ENCODE measurements at places on chromosomes 16 and 17. TPM values are rescaled to one million over a fixed set of nuclear protein-coding genes. Genes with fewer than 3 reads are reported as not detected.

The SLC4A1 gene
- not detected for total RNA-seq

The KRT40 gene
- total RNA-seq, result not detected

The MPP2 gene
- total RNA-seq, result 2.1 TPM

The RNF112 gene
- 2.1 TPM for total RNA-seq

The HLF gene
- total RNA-seq, result 0.33 TPM

The EVI2B gene
- total RNA-seq, result not detected

The CCL4L2 gene
- not detected for total RNA-seq

The MIS12 gene
- 24.0 TPM for total RNA-seq

The CCL8 gene
- total RNA-seq, result not detected

The DYNLRB2 gene
- not detected for total RNA-seq

The SALL1 gene
- total RNA-seq, result 6.0 TPM

The TPSD1 gene
- not detected for total RNA-seq

The CHST5 gene
- 0.11 TPM for total RNA-seq

The CLEC19A gene
- not detected for total RNA-seq

The FBXO39 gene
- 0.33 TPM for total RNA-seq

The PLLP gene
- total RNA-seq, result 0.12 TPM

The C17orf78 gene
- not detected for total RNA-seq

The PRSS8 gene
- not detected for total RNA-seq

The LRRC46 gene
- 0.11 TPM for total RNA-seq

The DBF4B gene
- 10.1 TPM for total RNA-seq

The SHBG gene
- total RNA-seq, result 0.37 TPM

The KRTAP3-1 gene
- not detected for total RNA-seq

The SLC5A11 gene
- not detected for total RNA-seq

The GPR139 gene
- not detected for total RNA-seq

The ZP2 gene
- total RNA-seq, result not detected

The NPIPB2 gene
- 6.2 TPM for total RNA-seq

The NGFR gene
- total RNA-seq, result 0.12 TPM

The FAM20A gene
- total RNA-seq, result 12.2 TPM

The CYGB gene
- 9.5 TPM for total RNA-seq

The TBC1D3G gene
- total RNA-seq, result not detected

The APOBR gene
- not detected for total RNA-seq

The LGALS9B gene
- not detected for total RNA-seq

The CD19 gene
- total RNA-seq, result not detected

The PKMYT1 gene
- total RNA-seq, result 16.8 TPM

The OTOA gene
- under 0.01 TPM for total RNA-seq

The TMEM88 gene
- total RNA-seq, result 0.22 TPM

The ACSM2A gene
- not detected for total RNA-seq

The RNF157 gene
- 0.75 TPM for total RNA-seq

The FLCN gene
- total RNA-seq, result 98.0 TPM

The NOG gene
- total RNA-seq, result 2.7 TPM

The EFNB3 gene
- 0.12 TPM for total RNA-seq

The KRTAP1-1 gene
- 0.87 TPM for total RNA-seq

The MT4 gene
- not detected for total RNA-seq

The CPNE7 gene
- total RNA-seq, result 27.7 TPM

The SERPINF2 gene
- total RNA-seq, result under 0.01 TPM

The TP53TG3 gene
- not detected for total RNA-seq

The CES4A gene
- total RNA-seq, result 1.00 TPM

The TP53TG3C gene
- not detected for total RNA-seq

The SLC13A2 gene
- not detected for total RNA-seq

The WFDC1 gene
- 0.66 TPM for total RNA-seq

The ASPSCR1 gene
- total RNA-seq, result 26.8 TPM

The TCAP gene
- 0.33 TPM for total RNA-seq
